Activated CD8-positive, alpha-beta memory T cell treated with anti-CD3 and anti-CD28 coated beads, Interleukin-2, amount 10 ng/mL, durations not matched to agents 7 days and 5 days (primary cell): ENCODE measurements at places on chromosomes 13 and 19.
A peak's percentile ranks its signal among the peaks of the same experiment; 100 is the strongest.

- H3K27ac ChIP-seq = no peak overlapping the region
- no peak overlapping the region for H3K4me3 ChIP-seq
- no peaks in the 10 kb centered on the region for H3K4me1 ChIP-seq
- no peaks in the 10 kb centered on the region for H3K27me3 ChIP-seq
- H3K36me3 ChIP-seq = no peaks in the 10 kb centered on the region
- no peak for DNase-seq
Measured at GRCh38 chr13:66556306-66556705, 673.8 kb downstream of the PCDH9 start.

DNA sequence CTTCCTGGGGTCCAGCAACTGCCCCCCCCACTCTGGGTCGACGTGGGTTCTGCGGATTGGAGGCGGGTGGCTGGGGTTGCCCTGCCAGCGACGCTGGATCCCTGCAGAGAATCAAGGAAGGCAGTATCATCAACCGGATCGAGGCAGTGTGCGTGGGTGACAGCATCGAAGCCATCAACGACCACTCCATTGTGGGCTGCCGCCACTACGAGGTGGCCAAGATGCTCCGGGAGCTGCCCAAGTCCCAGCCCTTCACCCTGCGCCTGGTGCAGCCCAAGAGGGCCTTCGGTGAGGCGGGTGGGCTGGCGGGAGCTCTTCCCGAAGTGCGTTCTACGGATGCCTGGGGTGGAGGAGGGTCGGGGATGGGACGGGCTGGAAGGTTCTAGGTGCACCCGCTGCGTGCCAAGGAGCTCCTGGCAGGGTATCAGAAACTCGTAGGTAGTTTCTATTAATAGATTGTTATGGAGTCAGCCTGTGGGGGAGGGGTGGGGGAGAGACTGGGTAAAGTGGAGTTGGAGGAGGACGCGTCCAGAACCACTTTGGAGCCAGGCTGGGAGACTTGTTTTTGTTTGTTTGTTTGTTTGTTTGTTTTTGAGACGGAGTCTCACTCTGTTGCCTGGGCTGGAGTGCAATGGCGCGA is 1.5 kb downstream of the GIPC3 start:
- no peak for DNase-seq
- H3K36me3 ChIP-seq = no peaks in the 10 kb centered on the region
- peaks cover 6% of the 10 kb centered on the region for H3K27me3 ChIP-seq
- no peaks in the 10 kb centered on the region for H3K4me1 ChIP-seq

GRCh38 chr19:30640252-30640965 is 268.2 kb downstream of the ZNF536 start:
- H3K36me3 ChIP-seq = no peaks in the 10 kb centered on the region
- H3K27ac ChIP-seq = no peak overlapping the region
- no peak for DNase-seq
- no peaks in the 10 kb centered on the region for H3K27me3 ChIP-seq

GRCh38 chr19:1250437-1251260 is 2.3 kb downstream of the MIDN start:
- H3K27ac ChIP-seq = peak overlapping the region; percentile 92
- DNase-seq = peak; percentile 76
- peaks cover 13% of the 10 kb centered on the region for H3K4me1 ChIP-seq
- H3K4me3 ChIP-seq = peak overlapping the region; percentile 98

- no peak overlapping the region for H3K27ac ChIP-seq
- no peak for DNase-seq
- no peaks in the 10 kb centered on the region for H3K27me3 ChIP-seq
Measured at GRCh38 chr19:16457195-16457953, 14.4 kb downstream of the EPS15L1 start.

DNA sequence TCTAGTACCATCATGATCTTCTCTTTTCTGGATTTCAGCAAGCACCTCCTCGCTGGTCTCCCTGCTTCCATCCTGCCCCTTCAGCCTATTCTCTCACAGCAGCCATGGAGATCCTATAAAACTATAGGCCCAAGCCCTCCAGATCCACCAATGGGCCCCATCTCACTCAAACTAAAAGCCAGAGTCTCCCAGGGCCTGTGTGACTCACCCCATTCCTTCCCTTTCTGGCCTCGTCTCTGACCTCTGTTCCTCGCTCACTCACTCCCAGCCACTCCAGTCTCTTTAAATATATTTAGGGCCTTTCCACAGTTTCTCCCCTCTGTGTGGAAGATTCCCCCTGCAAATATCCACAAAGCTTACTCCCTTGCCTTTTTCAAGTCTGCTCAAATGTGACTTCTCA is 89.7 kb downstream of the HSPH1 start:
- H3K27me3 ChIP-seq = peaks cover 9% of the 10 kb centered on the region
- peaks cover 4% of the 10 kb centered on the region for H3K4me1 ChIP-seq

DNA sequence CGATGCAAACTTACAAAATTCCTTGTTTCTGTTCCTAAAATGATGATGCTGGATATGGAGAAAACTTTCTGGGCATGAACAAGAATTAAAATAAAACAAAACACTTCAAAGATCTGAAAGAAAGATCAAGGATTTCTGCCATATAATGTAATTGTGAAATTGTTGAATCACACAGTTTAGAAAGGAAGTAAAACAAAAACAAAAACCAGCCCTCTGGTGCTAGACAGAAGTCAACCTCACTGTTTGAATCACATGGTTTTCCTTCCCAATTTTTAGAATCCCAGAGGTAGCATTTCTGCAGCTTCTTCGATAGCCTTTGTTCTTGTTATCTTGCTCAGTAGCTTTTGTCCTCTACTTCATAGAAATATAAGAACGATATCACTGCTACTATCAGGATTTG is 118.2 kb upstream of the ARGLU1 start:
- H3K4me3 ChIP-seq = no peak overlapping the region
- H3K4me1 ChIP-seq = no peaks in the 10 kb centered on the region
- H3K27me3 ChIP-seq = no peaks in the 10 kb centered on the region
- H3K36me3 ChIP-seq = no peaks in the 10 kb centered on the region
- DNase-seq = no peak
- no peak overlapping the region for H3K27ac ChIP-seq

- peaks cover 7% of the 10 kb centered on the region for H3K27me3 ChIP-seq
- no peak overlapping the region for H3K4me3 ChIP-seq
- H3K4me1 ChIP-seq = no peaks in the 10 kb centered on the region
- H3K36me3 ChIP-seq = no peaks in the 10 kb centered on the region
- H3K27ac ChIP-seq = no peak overlapping the region
Measured at GRCh38 chr13:73464758-73465616, 406.2 kb downstream of the KLF5 start.

- H3K4me3 ChIP-seq = no peak overlapping the region
- peaks cover 40% of the 10 kb centered on the region for H3K36me3 ChIP-seq
- H3K27me3 ChIP-seq = no peaks in the 10 kb centered on the region
- peak overlapping the region; percentile 52 for H3K27ac ChIP-seq
Measured at GRCh38 chr13:99360696-99361095, 53.5 kb upstream of the GPR183 start.

GRCh38 chr19:11534538-11534937 is 4.1 kb upstream of the CNN1 start:
- H3K4me1 ChIP-seq = peaks cover 27% of the 10 kb centered on the region
- no peak overlapping the region for H3K4me3 ChIP-seq
- no peak for DNase-seq
- peaks cover 16% of the 10 kb centered on the region for H3K27me3 ChIP-seq
- H3K27ac ChIP-seq = no peak overlapping the region
- no peaks in the 10 kb centered on the region for H3K36me3 ChIP-seq

- H3K36me3 ChIP-seq = no peaks in the 10 kb centered on the region
- no peak overlapping the region for H3K27ac ChIP-seq
- no peaks in the 10 kb centered on the region for H3K27me3 ChIP-seq
- no peaks in the 10 kb centered on the region for H3K4me1 ChIP-seq
- no peak for DNase-seq
Measured at GRCh38 chr19:17889609-17890214, 18.0 kb downstream of the SLC5A5 start.

- peaks cover 71% of the 10 kb centered on the region for H3K4me1 ChIP-seq
- peak; percentile 97 for DNase-seq
- H3K36me3 ChIP-seq = peaks cover 51% of the 10 kb centered on the region
Measured at GRCh38 chr13:98476538-98476966, 100.4 kb downstream of the STK24 start.

DNA sequence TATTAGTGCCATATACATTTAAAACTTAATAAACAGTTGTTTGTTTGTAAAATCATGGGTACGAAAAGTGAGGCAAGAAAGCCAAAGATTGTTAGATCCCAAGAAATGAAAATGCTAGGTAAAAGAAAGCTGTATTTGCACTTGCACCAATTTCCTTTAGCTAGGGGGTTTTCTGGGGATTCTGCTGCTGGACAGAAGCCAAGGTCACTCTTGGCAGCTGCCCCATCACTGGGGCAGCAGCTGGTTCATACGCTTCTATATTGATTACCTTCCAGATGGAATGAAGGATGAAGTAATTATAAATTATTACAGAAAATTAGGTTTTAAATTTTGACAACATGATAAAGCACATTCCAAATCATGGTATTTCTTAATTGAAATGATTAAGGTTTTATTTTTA is 127.4 kb downstream of the SLITRK5 start:
- H3K4me3 ChIP-seq = no peak overlapping the region
- H3K27ac ChIP-seq = no peak overlapping the region
- no peaks in the 10 kb centered on the region for H3K4me1 ChIP-seq

DNA sequence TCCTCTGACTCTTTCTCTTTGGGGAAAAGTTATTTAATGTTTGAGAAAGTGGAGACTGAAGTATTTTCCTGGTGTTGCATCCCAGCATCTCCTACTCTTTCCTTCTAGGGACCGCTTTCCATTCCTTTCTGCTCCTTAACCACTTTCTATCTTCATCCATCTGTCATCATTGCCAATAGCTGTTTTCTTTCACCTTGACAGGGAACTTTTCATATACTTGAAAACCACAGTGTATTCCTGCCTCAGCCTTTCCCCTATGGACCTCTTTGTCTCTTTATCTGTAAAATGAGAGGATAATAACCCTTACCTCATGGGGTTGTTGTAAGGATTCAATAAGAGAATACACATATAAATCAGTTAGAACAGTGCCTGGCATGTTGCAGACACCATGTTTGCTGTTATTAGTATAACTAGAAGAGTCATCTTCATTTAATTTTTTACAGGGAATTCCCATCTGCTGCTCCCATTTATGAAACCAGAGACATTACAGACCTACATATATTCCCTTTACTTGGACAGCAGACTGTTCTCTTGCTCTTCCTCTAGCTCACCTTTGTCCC is 31.8 kb downstream of the LCP1 start:
- no peaks in the 10 kb centered on the region for H3K27me3 ChIP-seq
- no peak for DNase-seq
- peaks cover 81% of the 10 kb centered on the region for H3K36me3 ChIP-seq
- H3K4me1 ChIP-seq = peaks cover 39% of the 10 kb centered on the region
- H3K4me3 ChIP-seq = no peak overlapping the region

DNA sequence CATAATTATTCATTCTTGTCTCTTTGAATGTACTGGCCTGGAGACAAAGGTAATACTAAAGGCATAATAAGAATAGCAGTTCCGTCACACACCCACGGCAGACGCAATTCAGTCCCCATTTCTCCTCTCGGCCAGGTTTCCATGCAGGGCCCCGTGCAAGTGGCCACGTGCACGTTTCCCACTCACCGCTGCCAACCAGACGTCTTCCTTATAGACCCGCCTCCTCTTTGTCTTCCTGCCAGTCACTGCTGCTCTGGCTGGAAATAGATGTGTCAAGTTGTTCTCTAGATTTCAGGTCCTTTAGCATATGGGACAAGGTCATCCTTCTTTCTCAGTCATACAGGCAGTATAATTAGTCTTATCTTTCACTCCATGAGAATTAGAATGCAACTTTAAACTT is 204.3 kb downstream of the SUCLA2 start:
- H3K27ac ChIP-seq = no peak overlapping the region
- H3K4me1 ChIP-seq = no peaks in the 10 kb centered on the region
- H3K36me3 ChIP-seq = no peaks in the 10 kb centered on the region
- peaks cover 2% of the 10 kb centered on the region for H3K27me3 ChIP-seq
- no peak for DNase-seq

GRCh38 chr19:47353307-47353712 is 4.2 kb downstream of the DHX34 start:
- no peak for DNase-seq
- no peak overlapping the region for H3K4me3 ChIP-seq
- H3K36me3 ChIP-seq = peaks cover 43% of the 10 kb centered on the region
- no peak overlapping the region for H3K27ac ChIP-seq
- H3K4me1 ChIP-seq = peaks cover 35% of the 10 kb centered on the region
- H3K27me3 ChIP-seq = no peaks in the 10 kb centered on the region

DNA sequence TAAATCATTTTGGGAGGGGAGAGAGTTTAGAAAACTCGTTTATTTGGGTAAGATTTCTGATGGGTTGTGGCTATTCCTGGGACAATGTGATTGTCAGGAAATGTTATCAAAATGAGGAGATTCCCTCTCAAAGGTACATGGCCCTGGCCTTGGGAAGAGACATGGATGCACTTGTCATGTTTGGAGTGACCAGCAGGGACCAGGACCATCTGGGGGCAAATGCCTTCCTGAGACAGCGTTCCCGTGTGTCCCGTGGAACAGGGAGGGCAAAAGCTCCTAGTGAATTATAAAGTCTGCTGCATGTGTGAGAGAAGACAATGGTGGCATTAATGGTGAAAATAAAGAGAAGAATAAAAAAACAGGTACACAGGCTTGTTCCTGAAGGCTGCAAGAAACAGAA is 317.3 kb downstream of the ZNF536 start:
- no peaks in the 10 kb centered on the region for H3K36me3 ChIP-seq
- H3K27me3 ChIP-seq = peaks cover 23% of the 10 kb centered on the region
- H3K27ac ChIP-seq = no peak overlapping the region

GRCh38 chr19:18390065-18390907 is 4.3 kb downstream of the GDF15 start:
- no peak overlapping the region for H3K4me3 ChIP-seq
- DNase-seq = no peak
- peaks cover 24% of the 10 kb centered on the region for H3K4me1 ChIP-seq
- H3K27me3 ChIP-seq = peaks cover 59% of the 10 kb centered on the region
- no peak overlapping the region for H3K27ac ChIP-seq
- H3K36me3 ChIP-seq = no peaks in the 10 kb centered on the region

GRCh38 chr19:19224852-19225494 is 13.2 kb downstream of the NCAN start:
- no peak overlapping the region for H3K27ac ChIP-seq
- no peaks in the 10 kb centered on the region for H3K36me3 ChIP-seq
- DNase-seq = peak; percentile 84
- H3K4me3 ChIP-seq = peak overlapping the region; percentile 55

DNA sequence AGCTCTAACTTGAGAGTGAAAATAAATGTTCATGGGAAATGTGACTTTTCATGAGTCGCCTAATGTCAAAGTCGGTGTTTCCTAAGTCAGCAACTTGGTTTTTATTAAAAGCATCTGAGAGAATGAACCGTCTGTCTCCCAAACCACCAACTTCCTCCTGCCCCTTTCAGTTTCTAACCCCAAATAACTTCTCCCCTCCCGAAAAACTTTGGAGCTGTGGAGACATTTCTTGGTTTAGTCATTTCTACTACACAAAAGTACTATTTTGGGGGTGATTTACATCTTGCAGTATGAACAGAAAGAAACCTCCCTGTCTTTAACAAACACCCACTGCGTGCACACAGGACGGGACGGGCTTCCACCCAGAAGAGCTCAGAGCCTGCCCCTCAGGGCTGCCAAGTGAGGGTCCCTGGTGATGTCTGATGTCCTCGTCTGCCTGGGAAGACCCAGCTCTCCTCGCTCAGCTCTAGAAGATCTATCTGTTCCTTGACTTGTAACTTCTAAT is 65.0 kb downstream of the RASA3 start:
- no peaks in the 10 kb centered on the region for H3K27me3 ChIP-seq
- peaks cover 17% of the 10 kb centered on the region for H3K36me3 ChIP-seq
- peak overlapping the region; percentile 44 for H3K4me3 ChIP-seq
- H3K4me1 ChIP-seq = peaks cover 50% of the 10 kb centered on the region

GRCh38 chr19:47275791-47276461 is 1.2 kb downstream of the INAFM1 start:
- peak overlapping the region; percentile 64 for H3K4me3 ChIP-seq
- H3K27me3 ChIP-seq = no peaks in the 10 kb centered on the region
- peaks cover 8% of the 10 kb centered on the region for H3K36me3 ChIP-seq
- peaks cover 18% of the 10 kb centered on the region for H3K4me1 ChIP-seq
- H3K27ac ChIP-seq = no peak overlapping the region

- peaks cover 10% of the 10 kb centered on the region for H3K27me3 ChIP-seq
- H3K4me1 ChIP-seq = peaks cover 28% of the 10 kb centered on the region
- no peak overlapping the region for H3K27ac ChIP-seq
- H3K36me3 ChIP-seq = peaks cover 2% of the 10 kb centered on the region
- no peak overlapping the region for H3K4me3 ChIP-seq
Measured at GRCh38 chr13:94346261-94347019, 133.0 kb downstream of the DCT start.
